Fibroblast of the aortic adventitia (primary cell): ENCODE measurements at places on chromosomes 7 and 10.

- peak; percentile 88 for DNase-seq
Measured at GRCh38 chr7:100602889-100603725, 944 bp downstream of the PCOLCE start.

DNA sequence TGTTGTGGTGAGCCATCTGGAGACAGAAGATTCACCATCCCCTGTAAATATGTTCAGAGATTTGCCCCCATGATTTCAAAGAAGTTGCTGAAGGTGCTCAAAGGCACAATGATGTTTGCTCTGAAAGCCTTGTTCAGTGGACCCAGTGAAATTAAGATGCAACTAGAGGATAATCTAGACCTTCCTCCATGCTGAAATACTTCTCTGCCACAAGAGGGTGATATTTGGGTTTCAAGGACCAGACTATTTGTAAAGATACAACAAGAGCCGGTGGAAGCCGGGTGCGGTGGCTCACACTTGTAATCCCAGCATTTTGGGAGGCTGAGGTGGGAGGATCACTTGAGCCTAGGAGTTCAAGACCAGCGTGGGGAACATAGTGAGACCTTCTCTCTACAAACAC lies 13.5 kb upstream of the MSRB2 start:
- DNase-seq = peak; percentile 34

DNA sequence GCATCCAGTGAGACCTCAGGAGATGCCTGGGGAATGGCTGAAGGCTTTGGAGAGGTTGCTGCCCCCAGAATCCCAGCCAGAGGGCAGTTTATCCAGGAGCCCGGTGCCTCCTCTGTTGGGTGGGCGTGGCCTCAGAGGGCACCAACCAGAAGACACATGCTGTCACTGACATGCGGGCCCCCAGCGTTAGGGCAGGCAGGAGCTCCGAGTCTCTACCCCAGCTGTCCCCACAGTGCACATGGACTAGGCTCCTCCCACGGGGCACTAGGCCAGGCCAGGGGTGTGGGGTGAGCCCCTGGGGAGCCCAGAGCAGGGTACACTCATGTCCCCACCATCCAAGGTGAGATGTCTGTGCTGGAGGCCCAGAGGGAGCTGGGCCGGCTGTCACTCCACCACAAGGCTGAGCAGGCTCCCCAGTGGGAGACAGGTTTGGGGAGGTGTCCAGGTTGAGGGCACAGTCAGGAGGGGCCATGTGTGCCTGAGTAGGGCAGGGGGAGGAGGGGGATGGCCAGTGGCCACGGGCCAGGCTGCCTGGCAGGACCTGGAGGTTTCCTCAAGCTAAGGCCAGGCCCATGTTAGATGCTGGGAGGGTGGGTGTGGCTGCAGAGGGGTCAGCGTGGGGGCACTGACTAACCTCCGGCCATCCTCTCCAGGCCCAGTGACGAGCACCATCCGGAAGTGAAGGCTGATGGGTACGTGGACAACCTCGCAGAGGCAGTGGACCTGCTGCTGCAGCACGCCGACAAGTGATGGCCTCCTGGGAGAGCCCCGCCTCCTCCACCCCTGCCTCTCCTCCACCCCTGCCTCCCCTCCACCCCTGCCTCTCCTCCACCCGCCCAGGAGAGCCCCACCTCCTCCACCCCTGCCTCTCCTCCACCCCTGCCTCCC lies 131.3 kb downstream of the FAM53B start:
- peak; percentile 65 for DNase-seq

- DNase-seq = peak; percentile 63
Measured at GRCh38 chr7:130894146-130894908, 160.3 kb upstream of the KLF14 start.

DNA sequence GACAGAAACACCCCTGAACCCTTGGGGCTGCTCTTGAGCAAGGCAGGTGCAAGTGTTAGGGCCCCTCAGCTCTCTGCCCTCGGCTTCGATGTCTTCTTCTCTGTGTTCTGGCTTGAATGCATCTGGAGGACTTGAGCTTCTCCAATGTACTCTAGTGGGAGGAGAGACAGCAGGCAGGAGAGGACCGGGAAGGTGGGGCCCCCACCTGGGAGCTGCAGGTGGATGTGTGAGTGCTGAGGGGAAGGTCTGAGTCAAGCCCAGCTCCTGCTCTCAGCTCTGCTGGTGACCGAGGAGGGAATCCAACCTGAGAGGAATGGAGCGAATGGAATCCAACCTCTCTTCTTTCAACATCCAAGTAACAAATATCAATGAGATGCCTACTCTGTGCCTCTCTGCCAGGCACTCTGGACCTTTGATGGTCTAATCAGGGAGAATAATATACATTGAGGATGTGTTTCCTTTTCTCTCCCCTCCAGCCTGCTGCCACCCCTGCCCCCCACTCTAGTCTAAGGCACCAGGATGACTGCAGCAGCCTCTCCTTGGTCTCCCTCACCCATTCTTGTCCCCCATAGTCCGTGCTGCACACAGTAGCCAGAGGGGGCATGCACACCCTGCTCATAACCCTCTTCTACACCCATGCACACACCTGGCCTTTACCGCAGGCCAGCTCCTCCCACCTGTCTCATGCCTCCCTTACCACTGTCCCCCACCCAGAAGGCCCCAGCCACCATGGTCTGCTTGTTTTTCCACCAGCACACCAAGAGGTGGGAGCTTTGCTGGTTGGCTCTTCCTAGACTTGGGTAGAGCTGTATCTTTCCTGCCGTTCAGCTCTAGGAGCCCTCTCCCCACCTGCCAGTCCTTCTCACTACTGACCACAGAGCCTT lies 13.6 kb downstream of the TBATA start:
- no peak for DNase-seq

DNA sequence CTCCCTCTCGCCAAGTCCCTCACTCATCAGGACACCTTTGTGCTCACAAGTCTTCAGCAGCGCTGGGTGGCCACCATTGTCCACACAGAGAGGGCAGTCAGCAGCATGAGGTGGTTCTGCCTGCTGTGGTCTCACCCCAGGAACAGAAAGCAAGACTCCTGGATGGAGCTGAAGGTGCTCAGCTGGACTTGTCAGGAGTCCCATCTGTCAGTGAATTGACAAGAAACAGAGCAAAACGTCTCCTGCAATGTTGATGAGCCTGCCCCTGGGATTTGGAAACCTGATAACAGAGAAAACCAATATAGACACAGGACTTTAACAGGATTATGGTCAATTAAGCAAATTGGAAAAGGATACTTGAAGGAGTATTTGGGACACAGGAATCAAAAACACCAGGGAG lies 122.2 kb upstream of the PRSS58 start:
- DNase-seq = no peak

- no peak for DNase-seq
Measured at GRCh38 chr10:70931168-70931815, 42.9 kb upstream of the PCBD1 start.

DNA sequence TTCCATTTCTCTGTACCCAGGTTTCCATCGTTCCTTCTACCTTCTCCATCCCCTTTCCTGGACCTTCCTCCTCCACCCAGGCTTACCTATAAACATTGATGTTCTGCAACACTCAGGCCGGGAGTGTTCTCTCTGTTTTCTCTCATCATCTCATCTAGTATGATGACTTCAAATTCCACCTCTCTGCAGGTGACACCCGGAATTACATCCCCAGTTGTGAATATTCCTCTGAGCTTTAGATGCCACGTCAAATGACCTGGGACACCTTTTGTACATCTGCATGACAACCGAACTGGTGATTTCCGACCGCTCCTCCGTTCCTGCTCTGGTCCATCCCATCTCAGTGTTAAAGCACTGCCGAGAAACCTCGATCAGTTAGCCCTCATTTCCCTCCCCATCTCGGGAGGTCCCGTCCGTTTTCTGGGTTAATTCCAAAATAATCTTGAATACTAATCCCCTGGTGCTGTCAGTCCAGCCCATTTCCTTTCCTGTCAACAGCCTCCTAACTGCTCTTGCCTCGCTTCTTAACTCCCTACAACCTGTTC lies 76.7 kb upstream of the SAMD8 start:
- DNase-seq = no peak

- DNase-seq = peak; percentile 55
Measured at GRCh38 chr7:30594048-30594539, 584 bp upstream of the GARS1 start.

DNA sequence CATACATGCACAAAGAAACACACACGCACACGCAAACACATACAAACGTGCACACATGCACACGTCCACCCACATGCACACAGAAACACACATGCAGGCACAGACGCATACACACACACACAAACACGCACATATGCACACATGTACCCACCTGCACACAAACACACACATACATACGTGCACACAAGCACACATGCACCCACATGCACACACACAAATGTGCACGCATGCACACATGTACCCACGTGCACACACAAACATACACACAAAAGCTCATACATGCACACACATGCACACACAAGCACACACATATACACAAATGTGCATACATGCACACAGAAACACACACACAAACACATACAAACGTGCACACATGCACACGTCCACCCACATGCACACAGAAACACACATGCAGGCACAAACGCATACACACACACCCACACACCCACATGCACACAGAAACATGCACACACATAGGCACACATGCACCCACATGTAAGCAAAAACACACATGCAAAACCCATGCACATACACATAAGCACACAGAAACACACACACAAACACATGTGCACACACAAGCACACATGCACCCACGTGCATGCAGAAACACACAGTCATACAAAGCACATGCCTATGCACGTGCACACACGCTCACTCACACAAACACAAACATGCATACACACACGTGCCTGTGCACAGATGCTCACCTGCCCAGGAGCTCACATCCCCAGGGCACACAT lies 44.8 kb downstream of the FOXL3 start:
- DNase-seq = no peak

- DNase-seq = peak; percentile 76
Measured at GRCh38 chr10:29857843-29858701, 201.3 kb downstream of the JCAD start.

GRCh38 chr10:1168763-1169162 lies 112.6 kb downstream of the WDR37 start:
- DNase-seq = no peak

DNA sequence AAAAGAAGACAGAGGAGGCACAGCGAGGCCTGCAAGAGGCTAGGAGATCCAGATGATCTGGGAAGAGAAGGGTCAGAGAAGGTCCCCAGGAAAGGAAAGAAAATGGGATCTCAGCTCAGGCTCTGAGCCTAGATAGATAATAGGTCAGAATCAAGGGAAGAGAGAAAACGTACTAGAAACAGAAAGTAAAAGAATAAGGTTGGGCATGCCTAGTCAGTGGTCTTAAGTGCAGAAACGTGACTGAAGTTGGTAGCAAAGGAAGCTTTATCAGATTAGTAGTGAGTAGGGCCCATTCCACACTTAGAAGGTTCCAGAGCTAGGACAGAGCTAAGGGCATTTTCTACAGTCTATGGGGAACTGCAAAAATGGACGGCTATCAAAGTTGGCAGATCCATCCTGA lies 84.8 kb upstream of the ASAH2 start:
- no peak for DNase-seq

DNA sequence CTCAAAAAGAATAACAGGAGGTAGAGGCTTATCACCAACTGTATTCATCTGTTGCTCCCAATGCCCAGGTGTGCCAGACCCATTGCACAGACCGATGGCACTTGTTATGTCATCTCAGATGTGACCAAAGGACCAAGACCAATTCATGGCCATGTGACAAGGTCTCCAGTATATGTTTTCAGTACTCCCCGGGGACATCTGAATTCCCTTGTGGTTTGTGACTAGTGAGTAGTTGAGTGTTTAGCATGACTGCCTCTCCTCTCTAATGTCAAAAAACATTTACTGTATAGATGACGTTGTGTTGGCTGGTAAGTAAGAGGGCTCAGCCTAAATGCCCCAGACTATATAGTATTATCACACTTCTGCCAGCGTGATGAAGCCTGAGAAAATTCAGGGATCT lies 202.1 kb upstream of the SMIM30 start:
- DNase-seq = no peak

- DNase-seq = no peak
Measured at GRCh38 chr7:147859486-147859885, 731.1 kb upstream of the C7orf33 start.

- no peak for DNase-seq
Measured at GRCh38 chr7:19690736-19691135, 18.1 kb downstream of the POLR1F start.

GRCh38 chr10:3178042-3178441 lies 5.5 kb upstream of the PITRM1 start:
- DNase-seq = no peak

- no peak for DNase-seq
Measured at GRCh38 chr10:70169649-70170364, 507 bp downstream of the SAR1A start.

DNA sequence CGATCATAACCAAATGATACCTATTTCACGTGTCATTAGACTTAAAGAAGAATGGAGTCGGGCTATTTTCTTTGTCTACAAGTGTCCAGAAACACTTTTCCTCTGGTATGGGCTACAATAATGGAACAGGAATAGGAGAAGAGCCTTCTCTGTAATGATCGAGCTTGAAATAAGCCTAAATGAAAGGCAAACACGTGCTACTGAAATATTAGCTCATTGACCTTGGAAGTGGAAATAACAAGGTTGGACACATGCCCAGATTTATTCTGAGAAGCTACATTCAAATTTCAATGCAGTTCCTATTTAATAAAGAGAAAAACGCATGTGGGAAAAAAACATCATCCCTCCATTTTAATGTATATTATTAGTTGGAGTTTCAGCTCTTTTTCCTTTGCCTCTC lies 254.7 kb upstream of the PTER start:
- no peak for DNase-seq

DNA sequence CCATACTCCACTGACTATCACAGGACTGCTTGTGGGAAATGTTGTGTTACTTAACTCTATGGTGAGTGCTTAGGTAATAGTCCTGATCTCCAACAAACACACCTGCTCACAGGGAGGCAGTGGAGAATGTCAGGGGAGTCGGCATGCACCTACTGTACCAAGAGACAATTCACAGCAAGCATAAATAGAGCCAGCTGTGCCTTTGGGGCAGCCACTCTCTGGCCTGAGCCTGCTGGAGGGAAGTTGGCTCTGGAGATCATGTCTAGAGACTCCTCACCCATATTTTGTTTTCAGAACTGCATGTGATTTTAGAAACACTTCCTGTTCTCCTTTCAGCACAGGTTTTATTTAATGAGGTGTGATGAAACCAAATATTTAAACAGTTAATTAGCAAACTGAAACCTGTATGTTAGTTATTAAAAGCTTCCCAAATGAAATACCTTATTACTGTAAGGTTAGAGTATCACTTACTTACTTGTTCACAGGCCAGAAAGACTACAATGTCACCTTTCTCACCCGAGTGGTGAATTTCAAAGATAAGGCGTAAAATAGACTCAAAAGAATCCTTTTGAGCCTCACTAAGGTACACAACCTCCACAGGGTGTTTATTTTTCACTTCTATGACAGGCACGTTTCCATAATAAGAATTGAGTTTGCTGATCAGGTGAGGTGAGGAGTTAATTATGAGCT lies 21.8 kb downstream of the DHX32 start:
- DNase-seq = no peak

GRCh38 chr7:24764972-24765744 lies 7.9 kb upstream of the GSDME start:
- DNase-seq = no peak
